ENCODE measurements at places on chromosomes 6 and 20. TPM values are rescaled to one million over a fixed set of nuclear protein-coding genes. Genes with fewer than 3 reads are reported as not detected.

DNA sequence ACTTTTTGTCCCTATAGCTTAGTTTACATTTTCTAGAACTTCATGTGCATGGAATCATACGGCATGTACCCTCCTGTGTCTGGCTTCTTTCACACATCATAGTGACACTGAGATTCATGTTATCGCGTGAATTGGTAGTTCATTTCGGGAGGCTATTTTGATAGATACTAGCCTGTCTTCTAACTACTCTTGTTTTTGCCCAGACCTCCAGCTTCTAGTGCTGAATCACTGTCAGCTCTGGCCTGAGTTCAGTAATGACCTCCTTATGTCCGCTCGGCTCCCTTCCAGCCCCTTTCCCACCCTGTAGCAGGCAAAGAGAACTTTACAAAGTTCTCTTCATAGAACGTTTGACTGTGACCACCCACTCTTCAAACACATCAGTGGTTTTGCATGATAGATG, 14.1 kb downstream of the MYBL2 start:
- no peaks in the 10 kb centered on the region for H3K36me3 ChIP-seq
- H3K4me3 ChIP-seq = no peak overlapping the region
- no peaks in the 10 kb centered on the region for H3K4me1 ChIP-seq
- no peak overlapping the region for H3K27ac ChIP-seq
- DNase-seq = no peak

DNA sequence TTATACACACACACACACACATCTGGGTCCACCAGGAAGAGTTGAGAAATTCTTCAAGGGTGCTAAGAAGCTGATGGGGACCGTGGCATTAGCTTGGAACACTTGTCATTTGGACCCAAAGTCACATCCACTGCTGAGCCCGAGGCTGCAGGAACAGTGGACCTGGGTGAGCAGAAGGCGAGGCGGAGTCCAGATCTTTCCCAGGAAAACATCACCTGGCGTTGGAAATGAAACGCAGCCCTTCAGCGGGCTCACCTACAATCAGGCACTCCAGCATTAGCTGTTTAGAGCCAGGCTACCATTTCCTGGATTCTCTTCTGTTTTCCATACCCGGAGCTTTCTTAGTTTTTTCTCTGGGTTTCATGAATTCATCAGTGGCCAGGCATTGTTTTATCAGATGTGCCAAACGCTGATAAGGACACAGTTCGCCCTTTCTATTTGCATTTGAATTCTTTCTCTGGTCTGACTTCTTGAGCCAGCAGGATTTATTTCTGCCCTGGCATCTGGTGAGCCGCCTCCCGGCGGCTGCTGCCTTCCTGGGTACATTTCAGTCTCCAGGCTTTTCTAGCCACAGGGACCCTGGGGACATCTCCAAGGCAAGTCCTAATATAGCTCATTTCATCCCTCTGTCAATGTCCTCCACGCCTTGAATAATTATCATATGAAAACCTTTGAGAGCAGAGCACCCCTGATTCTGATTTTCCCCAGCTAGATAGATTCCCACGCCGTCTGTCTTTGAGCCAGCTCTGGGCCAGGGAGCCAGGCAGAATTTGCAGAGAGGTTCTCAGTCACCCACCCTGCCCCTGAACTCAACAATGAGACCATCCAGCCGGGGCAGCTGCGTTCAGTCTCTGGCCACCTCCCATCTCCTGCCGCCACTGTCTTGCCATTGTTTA, 170.9 kb downstream of the TTLL2 start:
- H3K4me3 ChIP-seq = no peak overlapping the region
- no peak overlapping the region for H3K27ac ChIP-seq
- H3K27me3 ChIP-seq = no peaks in the 10 kb centered on the region
- H3K36me3 ChIP-seq = no peaks in the 10 kb centered on the region
- no peaks in the 10 kb centered on the region for H3K4me1 ChIP-seq

DNA sequence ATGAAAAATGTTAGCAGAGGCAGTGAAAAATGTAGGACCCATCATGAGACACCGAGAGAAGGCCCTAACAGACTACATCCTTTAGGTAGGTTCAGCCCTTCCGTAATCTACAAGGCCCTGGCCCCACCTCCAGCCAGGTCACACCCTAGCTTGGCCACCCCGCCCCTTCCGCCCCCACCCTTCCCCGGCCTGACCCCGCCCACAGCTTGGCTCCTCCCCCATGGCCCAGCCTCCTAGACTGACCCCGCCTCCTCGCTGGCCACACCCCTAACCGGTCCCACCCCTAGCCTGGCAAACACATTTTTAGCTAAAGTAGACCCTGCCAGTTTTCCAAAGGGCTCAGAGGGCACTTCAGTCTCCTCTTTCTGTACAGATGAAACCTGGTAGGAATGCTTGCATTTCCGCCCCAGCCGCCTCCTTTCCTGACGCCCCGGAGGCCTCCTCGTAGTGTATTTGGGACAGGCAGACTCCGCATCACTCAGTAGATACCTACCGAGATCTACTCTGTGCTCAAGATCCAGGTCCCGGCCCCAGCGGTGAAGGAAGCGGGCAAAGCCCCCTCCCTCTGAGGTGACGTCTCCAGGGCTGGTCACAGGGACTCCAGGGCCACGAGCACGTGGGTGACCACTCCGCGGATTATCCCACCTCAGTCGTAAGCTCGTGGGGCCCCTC, 443.5 kb downstream of the PREX1 start:
- H3K27ac ChIP-seq = no peak overlapping the region
- H3K4me3 ChIP-seq = no peak overlapping the region
- no peaks in the 10 kb centered on the region for H3K27me3 ChIP-seq
- H3K36me3 ChIP-seq = no peaks in the 10 kb centered on the region
- DNase-seq = peak; percentile 52

DNA sequence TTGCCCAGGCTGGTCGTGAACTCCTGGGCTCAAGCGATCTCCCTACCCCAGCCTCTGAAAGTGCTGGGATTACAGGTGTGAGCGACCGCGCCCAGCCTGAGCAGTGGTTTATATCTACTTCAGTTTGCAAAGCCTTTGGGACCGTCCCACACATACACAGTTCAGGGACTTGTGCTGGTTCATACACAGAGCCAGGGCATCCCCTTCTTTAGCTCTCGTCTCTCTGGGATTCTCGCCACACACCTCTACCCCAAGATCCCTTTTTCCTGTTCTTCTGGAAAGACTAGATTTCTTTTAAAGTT, 12.5 kb downstream of the CAP2 start:
- H3K27ac ChIP-seq = no peak overlapping the region
- DNase-seq = peak; percentile 49
- H3K4me3 ChIP-seq = no peak overlapping the region
- no peaks in the 10 kb centered on the region for H3K27me3 ChIP-seq
- H3K36me3 ChIP-seq = no peaks in the 10 kb centered on the region
- H3K4me1 ChIP-seq = no peaks in the 10 kb centered on the region

DNA sequence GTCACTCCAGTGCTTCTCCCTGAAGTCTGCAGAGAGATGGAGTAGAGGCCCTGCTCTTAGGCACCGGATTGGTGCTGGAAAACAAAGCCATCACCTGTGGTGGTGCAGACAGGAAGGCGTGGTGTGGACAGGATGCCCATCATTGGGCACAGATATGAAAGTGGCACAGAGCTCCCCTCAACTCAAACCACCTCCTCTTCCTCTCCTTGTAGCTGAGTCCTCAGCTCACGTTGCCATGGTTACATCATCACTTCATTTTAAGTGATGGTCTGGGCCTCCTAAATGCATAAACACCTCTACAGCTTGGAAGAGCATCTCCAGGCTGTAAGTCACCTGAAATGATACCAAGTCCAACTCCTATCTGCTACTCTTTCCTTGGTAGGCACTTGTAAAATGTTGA, 8.0 kb upstream of the RTF2 start:
- no peaks in the 10 kb centered on the region for H3K27me3 ChIP-seq
- no peak overlapping the region for H3K4me3 ChIP-seq
- H3K27ac ChIP-seq = no peak overlapping the region
- DNase-seq = no peak

- no peaks in the 10 kb centered on the region for H3K4me1 ChIP-seq
- H3K4me3 ChIP-seq = no peak overlapping the region
- no peaks in the 10 kb centered on the region for H3K27me3 ChIP-seq
- no peak overlapping the region for H3K27ac ChIP-seq
- no peak for DNase-seq
Observed at GRCh38 chr6:121917834-121918559, 481.5 kb upstream of the HSF2 start.

GRCh38 chr6:51467231-51467952, 620.0 kb downstream of the PKHD1 start:
- no peak overlapping the region for H3K27ac ChIP-seq
- H3K4me3 ChIP-seq = no peak overlapping the region
- no peaks in the 10 kb centered on the region for H3K4me1 ChIP-seq
- no peaks in the 10 kb centered on the region for H3K27me3 ChIP-seq

- no peak overlapping the region for H3K27ac ChIP-seq
- H3K4me1 ChIP-seq = no peaks in the 10 kb centered on the region
- H3K36me3 ChIP-seq = peaks cover 19% of the 10 kb centered on the region
- no peak overlapping the region for H3K4me3 ChIP-seq
Observed at GRCh38 chr20:41165001-41165882, 27.9 kb downstream of the PLCG1 start.

- H3K27me3 ChIP-seq = no peaks in the 10 kb centered on the region
- H3K27ac ChIP-seq = no peak overlapping the region
- no peaks in the 10 kb centered on the region for H3K36me3 ChIP-seq
- no peak overlapping the region for H3K4me3 ChIP-seq
- DNase-seq = no peak
- no peaks in the 10 kb centered on the region for H3K4me1 ChIP-seq
Observed at GRCh38 chr20:42862446-42862845, 327.3 kb downstream of the PTPRT start.

DNA sequence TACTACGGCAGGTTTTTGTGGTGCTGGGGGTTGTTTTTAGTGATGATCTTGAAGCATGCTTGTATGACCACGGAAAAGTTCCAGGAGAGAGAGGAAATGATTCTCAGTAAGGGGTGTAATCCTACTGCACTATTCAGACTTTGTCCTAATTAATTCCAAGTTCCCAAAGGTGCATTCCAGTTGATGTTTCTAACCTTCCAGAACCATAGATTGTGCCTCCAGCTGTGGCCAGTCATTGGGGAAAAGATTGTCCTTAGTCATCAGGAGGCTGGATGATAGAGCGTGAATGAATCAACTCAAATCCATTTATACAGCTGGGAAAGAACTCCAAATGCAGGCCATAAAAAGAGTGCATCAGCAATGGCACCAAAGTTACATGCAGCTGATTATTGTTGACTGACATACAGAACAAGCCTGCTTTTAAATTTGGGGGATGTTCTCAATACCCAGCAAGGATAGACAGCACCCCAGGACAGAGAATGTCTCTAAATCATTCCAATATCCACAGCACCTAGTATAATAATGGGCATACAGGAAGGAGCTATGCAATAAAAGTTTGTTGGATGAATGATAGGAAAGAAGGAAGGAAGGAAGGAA, 27.8 kb upstream of the PKHD1 start:
- DNase-seq = no peak
- H3K36me3 ChIP-seq = no peaks in the 10 kb centered on the region
- no peak overlapping the region for H3K4me3 ChIP-seq
- no peaks in the 10 kb centered on the region for H3K4me1 ChIP-seq

DNA sequence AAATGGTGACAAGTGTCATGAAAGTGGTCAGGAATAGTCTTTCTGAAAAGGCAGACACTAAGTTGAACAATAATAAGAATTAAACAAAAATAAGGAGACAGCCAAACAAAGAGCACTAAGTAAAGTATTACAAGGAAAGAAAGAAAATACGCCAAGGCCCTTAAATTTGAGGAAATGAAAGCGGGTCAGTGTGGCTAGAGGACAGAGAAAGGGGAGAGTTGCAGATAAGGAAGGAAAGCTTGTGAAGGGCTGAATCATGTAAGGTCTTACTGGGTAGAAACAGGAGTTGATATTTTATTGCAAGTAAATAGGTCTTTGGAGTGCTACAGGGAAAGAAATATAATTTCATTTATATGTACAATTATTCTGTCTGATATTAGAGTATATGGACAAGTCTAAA, 732.1 kb downstream of the EPHA7 start:
- no peaks in the 10 kb centered on the region for H3K36me3 ChIP-seq
- no peak overlapping the region for H3K27ac ChIP-seq
- H3K4me1 ChIP-seq = no peaks in the 10 kb centered on the region
- DNase-seq = no peak
- no peaks in the 10 kb centered on the region for H3K27me3 ChIP-seq

DNA sequence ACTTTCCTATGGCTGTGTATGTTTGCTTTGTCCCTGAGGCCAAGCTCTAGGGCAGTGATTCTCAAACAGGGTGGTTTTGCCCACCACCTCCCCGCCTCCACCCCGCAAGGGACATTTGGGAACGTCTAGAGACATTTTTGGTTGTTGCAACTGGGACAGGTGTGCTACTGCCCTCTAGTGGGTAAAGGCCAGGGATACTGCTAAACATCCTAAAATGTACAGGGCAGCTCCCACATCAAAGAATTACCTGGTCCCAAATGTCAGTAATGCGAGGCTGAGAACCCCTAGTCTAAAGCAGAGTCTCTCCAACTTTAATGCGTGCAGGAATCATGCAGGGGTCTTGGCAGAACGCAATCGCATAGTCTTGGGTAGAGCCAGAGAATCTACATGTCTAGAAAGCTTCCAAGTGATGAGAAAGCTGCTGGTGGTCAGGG, 5.1 kb downstream of the KCNS1 start:
- DNase-seq = peak; percentile 57
- H3K36me3 ChIP-seq = no peaks in the 10 kb centered on the region
- peaks cover 26% of the 10 kb centered on the region for H3K27me3 ChIP-seq
- H3K27ac ChIP-seq = no peak overlapping the region
- no peaks in the 10 kb centered on the region for H3K4me1 ChIP-seq

DNA sequence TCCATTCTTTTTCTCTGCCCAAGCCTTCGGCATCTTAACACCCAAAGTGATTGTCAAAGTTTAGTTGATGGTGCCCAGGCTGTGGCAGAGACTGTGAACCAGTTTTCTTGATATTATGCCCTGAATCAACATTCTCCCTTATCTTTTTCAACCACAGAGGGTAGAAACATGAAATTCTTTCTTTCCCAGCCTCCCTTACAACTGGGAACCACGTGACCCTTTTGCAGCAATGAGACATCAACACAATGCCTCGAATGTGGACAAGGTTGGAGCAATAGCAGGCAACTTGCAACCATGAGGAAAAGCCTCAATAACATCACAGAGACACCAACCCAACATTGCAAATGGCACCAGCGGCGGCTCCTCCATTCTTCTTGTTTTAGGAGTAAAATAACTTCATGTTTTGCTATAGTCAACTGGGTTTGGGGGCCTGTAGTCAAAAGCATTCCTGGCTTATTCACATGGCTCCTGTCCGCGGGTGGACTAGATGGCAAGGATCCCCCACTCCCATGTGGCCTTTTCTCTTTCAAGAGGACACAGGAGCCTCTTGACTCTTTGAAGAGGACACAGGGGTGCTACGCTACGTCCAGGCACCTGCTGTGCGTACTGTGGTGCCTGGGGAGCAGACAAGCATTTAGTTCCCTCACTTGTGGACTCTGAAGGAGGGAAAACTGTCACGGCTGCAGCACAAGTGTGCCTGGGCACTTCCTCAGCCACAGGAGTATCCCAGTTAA, 90.5 kb downstream of the NOL4L start:
- H3K4me1 ChIP-seq = no peaks in the 10 kb centered on the region
- no peaks in the 10 kb centered on the region for H3K27me3 ChIP-seq
- H3K4me3 ChIP-seq = no peak overlapping the region
- no peaks in the 10 kb centered on the region for H3K36me3 ChIP-seq
- no peak overlapping the region for H3K27ac ChIP-seq

PPIL6 gene
- total RNA-seq = 1.5 TPM

ANKRD66 gene
- not detected for total RNA-seq

MAP1LC3A gene
- 46.2 TPM for total RNA-seq
